Spleen (tissue), 13 donors: ENCODE measurements at places on chromosomes 11 and 22. TPM values are rescaled to one million over a fixed set of nuclear protein-coding genes. Genes with fewer than 3 reads are reported as not detected.

IRAG1 gene
- 13.9 TPM for total RNA-seq

- no peak overlapping the region for H3K27ac ChIP-seq
- no peaks in the 10 kb centered on the region for H3K36me3 ChIP-seq
- DNase-seq = no peak
These were observed 105.8 kb upstream of the LDLRAD3 start for GRCh38 chr11:35838071-35838470.

DNA sequence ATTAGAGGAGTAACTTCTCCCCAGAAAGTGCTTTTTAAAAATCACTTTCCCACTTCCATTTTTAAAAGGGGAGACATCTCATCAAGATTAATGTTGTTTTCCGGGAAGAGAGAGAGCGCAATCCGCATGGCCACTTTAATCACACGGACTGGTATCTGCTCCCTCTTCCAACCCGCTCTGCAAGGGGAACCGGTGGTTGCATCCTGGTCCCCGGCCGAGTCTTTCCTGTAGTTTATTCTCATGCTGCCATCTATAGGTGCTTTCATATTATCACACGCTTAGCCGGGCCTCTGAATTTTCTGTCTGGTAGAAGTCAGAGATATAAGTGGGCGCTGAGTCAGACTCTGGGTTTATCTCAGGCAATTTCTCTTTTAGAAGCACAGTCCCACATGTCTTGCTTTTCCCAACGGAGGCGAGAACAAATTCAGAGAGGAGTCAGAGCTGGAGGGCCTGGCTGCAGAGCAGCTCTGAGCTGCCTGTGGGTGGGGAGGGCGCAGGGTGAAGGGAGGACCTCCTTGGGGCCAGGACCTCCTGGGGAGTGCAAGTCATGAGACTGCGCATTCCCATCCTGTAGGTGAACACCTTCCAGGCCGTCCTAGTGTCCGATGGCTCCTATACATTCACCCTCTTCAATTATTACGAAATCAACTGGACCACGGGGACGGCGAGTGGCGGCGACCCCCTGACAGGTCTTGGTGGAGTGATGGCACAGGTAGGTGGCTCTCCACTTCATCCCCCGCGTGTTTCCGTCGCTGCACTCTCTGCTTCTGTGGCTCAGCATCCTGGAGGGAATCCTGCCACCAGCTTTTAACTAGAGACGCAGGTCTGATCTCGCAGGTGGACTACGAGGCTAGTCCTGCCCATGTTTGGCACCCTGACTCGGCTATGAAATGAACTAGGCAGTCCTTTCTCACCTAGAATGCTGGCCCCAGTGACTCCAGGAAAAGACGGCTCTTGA is 11.7 kb downstream of the TECTA start:
- no peak for DNase-seq
- H3K27me3 ChIP-seq = no peaks in the 10 kb centered on the region
- H3K27ac ChIP-seq = no peak overlapping the region
- no peaks in the 10 kb centered on the region for H3K4me1 ChIP-seq

DNA sequence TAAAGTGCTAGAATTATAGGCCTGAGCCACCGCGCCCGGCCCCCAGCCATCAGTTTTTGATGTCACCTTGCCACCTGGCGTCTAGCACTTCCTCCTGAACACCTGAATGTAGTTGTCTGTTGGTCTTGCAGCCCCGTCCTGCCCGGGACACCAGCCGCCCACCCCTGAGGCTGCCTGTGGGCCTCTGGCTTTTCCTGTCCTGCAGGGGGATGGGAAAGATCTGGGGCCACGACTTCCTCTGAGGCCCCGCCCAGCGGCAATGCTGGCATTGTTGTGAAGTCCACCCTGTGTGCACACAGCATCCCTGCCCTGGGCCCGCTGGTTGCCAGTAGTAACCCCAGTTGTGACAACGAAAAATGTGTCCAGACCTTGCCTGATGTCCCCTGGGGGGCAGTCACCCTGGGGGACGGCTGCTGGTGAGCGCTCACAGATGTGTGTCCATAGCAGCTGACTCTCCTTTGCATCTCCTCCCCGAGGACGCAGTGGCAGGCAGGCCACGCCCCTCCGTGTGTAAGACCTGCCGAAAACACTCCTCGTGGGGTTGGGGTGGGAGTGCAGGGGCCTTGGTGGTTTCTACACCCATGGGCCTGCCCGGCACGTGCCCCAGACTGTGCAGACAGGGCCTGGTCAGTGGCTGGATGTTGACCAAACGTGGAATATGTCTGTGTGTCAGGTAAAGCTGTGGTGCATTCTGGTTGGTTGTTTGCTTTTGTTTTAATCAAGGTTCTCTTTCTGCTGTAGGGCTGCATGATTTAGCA is 6.8 kb downstream of the SELENOO start:
- DNase-seq = peak; percentile 80
- no peak overlapping the region for H3K27ac ChIP-seq
- no peak overlapping the region for H3K4me3 ChIP-seq
